Midbrain (tissue), 1 donor: ENCODE measurements at places on chromosomes 3 and 15.

- peak; percentile 47 for DNase-seq
Measured at GRCh38 chr15:29968099-29968894, 114.5 kb upstream of the GOLGA8J start.

- no peak for DNase-seq
Measured at GRCh38 chr3:115503394-115503793, 119.9 kb upstream of the GAP43 start.

GRCh38 chr15:81296186-81296585 is 27.8 kb downstream of the STARD5 start:
- no peak for DNase-seq

DNA sequence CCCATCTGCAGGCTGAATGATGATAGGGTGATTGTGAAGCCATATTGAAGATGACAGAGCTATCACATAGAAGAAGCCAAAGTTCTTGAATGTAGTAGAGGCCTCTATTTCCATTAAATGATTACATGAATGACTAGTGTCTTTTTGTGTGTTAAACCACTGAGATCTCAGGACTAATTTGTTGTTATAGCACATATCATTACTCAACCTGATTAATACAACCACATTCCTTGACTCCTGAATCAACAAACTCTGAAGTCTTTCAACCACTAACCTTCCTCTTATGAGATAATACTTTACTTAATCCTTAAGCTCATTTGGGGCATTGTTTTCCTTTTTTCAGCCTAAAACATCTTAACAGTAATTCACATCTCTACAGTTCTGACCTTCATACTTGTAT is 564.5 kb upstream of the ADAMTS9 start:
- no peak for DNase-seq

GRCh38 chr3:194487289-194488054 is 670 bp upstream of the ATP13A3 start:
- no peak for DNase-seq

- peak; percentile 51 for DNase-seq
Measured at GRCh38 chr15:84874981-84875699, 9.3 kb upstream of the SLC28A1 start.
